ENCODE measurements at places on chromosomes 1 and 21.

- DNase-seq, result no peak
Observed at GRCh38 chr1:215970406-215970805, 403.3 kb downstream of the KCTD3 start.

DNA sequence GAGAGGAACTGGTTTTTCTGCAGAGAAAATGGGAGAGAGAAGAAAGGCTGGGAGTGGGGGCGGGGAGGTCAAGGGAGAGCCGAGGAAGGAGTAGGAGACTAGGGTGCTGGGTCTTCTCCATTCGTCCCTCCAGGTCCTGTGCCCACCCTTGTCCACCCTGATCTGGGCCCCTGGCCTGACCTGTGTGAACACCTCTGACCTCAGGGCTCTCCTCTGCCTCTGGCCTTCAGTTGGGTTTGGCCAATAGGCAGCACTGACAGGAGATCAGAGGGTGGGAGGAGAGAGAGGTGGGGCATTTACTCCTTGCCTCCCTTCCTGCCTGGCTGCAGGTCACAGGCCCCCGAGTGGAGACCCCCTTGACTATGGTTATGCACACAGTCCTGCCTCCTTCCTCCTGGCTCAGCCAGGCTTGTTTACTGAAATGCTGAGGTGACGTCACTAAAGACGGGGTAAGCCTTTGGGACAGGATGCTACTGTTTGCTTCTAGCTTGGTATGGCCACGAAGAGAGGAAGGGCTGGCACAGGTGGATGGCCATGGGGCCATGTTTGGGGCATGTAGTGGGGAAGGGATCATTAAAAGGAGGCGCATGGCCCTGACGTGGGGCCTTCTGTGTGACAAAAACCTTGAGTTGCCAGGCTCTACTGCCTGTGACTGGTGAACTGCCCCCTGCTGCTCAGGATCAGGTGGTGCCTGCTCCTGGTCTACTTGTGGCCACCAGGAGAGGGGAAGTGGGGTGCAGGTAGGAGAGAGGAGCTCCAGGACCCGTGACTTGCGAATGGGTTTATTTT is 248.7 kb upstream of the CSF3R start:
- DNase-seq, result no peak

GRCh38 chr1:226679853-226680516 is 59.1 kb downstream of the ITPKB start:
- DNase-seq, result peak; percentile 70

- no peak for DNase-seq
Observed at GRCh38 chr1:103435443-103435842, 90.1 kb upstream of the RNPC3 start.

DNA sequence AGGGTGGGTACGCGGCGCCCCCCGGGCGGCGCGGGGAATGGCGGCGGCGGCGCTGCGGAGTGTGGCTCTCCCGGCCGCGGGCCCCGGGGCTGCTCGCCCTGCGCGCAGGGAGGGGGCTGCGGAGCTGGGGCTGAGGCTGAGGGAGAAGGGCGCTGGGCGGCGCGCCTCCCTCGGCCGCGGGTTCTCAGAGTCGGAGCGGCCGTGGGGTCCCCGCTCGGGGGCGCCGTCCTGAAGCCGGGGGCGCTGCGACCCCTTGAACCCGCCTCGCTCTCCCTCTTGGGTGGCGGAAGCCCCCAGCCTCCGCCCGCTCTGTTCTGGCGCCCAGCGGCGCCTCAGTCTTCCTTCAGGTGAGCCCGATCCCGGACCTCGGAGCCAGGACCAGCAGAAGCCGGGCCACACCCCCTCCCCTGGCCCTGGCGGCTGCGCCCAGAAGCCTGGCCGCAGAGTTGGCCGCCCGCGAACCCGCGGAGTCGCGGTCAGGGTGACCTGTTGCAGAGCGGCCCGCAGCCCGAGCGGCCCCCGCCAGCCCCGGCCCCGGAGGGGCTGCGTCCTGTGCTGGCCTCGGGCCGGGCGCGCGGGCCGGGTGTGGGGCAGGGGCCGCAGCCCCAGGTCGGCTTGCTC is 532 bp downstream of the RALGPS2 start:
- peak; percentile 14 for DNase-seq

Measured in central memory CD4-positive, alpha-beta T cell (primary cell).